ENCODE measurements at places on chromosomes 4 and X. TPM values are rescaled to one million over a fixed set of nuclear protein-coding genes. Genes with fewer than 3 reads are reported as not detected.

The GPRIN3 gene
- 13.6 TPM for total RNA-seq

The RPS6KA3 gene
- 93.0 TPM for total RNA-seq

The FAT1 gene
- total RNA-seq: 48.3 TPM

The MAGEA9B gene
- total RNA-seq: not detected

The CT45A10 gene
- total RNA-seq: not detected

The FAM50A gene
- total RNA-seq: 89.4 TPM

The HTR2C gene
- not detected for total RNA-seq

The MUC7 gene
- not detected for total RNA-seq

The UTP3 gene
- total RNA-seq: 25.1 TPM

The MAGEA2B gene
- total RNA-seq: not detected

The EFHC2 gene
- total RNA-seq: 1.1 TPM

The IL21 gene
- not detected for total RNA-seq

- DNase-seq: no peak
These were observed 29.4 kb upstream of the KLHL2 start for GRCh38 chr4:165177725-165178666.

DNA sequence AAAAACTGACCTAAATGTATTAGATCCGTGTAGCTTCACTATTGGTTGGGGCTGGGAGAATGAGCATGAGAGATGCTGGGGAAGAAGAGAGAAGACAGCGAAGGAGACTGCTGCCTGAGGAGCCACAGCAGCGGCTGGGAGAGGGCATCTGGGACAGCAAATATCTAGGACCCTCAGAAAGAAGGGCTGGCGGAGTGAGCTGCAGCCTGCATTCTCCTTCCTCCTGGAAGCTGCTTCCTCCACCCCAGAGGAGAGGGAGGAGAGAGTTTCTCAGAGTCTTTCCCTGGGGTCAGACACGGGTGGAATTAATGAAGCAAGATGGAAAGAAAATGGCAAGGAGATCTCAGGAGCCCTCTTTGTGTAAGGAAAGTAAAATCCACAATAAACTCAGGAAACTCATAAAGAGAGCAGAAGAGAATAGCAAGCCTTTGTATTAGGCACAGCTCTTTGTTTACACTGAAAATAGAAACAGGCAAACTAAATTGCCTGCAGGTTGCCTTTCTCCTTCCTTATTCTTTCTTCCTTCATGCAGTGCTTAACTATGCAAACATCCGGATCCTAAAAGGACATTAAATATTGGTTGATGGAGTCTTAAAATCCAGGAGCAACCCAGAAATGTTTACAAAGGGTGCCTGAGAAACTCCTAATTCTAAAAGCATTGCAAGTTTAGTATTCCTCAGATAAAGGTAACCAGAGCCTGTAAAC, 130.3 kb upstream of the GALNT7 start:
- no peak for DNase-seq

DNA sequence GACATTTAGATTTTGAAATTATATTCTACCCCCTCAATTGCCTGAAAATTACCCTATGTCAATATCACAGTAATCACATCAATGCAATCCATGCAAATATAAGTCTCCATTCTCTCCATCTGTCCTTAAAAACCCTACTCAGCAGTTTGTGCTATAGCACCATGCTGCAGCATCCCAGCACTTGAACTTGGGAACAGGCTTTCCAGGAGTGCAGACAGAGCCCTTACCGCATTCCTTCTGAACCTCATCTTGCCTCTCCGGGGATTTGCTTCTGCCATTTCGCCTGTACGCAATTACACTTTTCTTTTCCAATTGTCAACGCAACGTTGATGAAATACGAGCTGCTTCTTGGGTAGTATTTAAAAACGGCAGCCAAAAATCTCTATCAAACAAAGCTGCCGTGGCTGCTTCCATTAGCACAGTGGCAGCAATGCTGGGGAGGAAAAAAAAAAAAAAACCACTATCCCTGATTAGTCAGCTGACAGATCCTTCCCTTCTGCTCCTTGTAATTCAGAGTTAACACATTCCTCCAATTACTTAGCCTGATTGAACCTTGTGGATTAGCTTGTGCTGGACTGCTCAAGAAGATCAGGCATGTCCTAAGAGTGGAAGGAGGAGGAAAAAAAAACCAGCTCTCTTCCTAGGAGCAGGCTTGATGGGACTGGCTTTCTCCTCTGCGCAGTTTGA, 65.6 kb downstream of the MCF2 start:
- DNase-seq: no peak

GRCh38 chrX:66675541-66675940, 36.7 kb upstream of the EDA2R start:
- no peak for DNase-seq

DNA sequence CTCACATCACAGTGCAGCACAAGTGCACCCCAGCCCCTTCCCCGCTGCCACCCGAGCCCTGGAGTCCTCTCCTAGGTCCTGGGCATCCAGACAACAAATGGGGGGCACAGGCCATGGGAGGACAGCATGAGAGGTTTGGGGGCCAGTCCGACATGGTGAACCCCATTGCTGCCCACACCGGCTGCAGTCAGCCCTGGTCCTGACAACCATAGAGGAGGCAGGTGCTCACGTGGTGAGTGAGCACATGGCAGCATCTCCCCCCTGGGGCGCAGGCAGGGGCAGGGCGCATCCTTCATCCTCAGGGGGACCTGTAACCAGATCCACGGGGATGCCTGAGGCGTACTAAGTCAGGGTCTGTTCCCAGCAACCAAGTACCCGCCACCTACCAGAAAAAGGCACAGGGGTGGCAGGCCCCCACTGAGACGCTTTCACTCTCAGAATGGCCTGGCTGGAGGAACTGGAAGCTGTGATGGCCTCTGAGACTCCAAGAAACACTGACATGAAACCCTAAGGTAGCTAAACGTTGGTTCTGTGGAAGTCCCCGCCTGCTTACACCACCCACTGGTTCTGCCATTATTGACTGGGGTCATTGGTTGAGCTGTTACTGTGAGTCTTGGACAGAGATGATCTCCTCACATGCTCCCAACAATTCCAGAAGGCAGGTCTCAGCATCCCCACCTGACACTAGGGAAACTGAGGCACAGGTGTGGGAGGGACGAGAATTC, 6.5 kb downstream of the ZFYVE28 start:
- peak; percentile 54 for DNase-seq

DNA sequence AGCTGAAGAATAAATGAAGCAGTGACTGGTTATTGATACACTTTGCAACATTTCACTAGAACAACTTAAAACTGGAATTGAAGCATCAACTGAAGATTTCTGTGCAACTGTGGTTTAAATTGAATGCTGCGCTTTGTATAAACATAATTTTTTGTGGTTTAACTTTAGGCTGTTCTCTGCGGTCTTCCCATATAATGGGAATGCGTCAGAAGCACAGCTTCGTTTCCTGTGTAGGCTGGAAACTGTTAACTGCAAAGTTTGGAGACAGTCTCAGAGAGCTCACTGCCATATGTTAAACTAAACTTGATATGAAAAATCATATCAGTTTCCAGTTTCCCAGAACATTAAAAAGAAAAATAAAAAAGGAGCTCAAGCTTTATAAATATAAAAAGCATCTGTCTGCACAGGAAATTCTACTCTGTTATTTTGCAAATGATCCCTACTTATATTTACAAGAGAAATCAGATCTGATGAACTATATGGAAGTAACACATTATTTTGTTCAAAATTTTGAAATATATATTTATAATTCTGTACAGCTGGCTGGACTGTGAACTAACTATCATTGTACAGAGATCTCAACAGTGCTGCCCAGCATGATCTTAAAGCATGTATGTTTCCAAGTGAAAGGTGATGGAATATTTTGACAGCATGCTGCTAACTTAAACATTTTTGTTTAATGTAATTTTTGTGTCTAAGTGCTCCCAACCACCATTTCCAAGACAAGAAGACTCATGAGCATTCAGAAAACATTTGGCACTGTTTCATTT, 139.9 kb downstream of the NDST3 start:
- no peak for DNase-seq

GRCh38 chrX:53279296-53280237, 1.8 kb downstream of the IQSEC2 start:
- no peak for DNase-seq

DNA sequence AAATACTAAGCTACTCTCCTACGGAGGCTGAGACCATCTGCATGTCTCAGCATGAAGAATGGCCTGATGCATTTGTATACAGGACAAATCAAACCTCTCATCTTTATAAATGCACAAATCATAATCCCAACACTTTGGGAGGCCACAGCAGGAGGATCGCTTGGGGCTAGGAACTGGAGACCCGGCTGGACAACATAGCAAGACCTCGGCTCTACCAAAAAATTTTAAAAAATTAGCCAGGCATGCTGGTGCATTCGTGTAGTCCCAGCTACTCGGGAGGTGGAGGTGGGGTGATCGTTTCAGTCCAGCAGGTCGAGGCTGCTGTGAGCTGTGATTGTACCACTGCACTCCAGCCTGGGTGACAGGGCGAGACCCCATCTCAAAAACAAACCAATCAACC, 262.8 kb downstream of the DHRSX start:
- no peak for DNase-seq

DNA sequence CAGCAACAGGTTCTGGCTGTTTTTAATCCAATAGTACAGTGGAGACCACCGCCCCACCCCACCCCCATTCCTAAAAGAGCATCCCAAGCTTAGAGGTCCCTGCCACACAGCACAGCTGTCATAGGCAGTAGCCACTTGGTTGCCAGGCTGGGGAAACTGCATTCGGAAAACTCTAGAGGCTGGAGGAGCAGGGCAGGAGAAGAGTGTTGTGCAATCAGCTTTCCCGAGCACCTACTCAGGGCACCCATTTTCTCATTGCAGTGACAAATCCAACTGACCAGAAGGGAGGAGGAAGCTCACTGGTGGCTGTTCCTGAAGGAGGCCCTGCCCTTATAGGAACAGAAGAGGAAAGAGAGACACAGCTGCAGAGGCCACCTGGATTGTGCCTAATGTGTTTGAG, 1.1 kb downstream of the CXCL1 start:
- DNase-seq: no peak

- no peak for DNase-seq
These were observed 64.0 kb downstream of the HHIP start for GRCh38 chr4:144709793-144710525.

DNA sequence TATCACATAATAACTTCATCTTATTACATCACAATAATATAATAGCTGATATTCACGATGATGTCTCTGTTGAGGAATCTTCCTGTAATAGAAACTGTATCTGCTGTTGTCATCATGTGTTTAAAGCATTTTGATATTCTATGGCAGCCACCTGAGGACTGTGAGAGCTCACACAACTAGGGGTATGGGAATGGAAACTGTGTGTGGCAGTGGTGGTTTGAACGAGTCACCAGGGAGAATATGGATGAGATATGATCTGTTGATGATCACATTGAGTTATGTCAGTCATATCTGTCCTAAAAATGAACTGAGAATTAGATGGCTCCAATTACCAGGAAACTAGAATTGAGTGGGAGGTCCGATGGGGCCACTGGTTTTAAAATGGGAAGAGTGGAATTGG, 169.6 kb downstream of the MID1IP1 start:
- DNase-seq: no peak

DNA sequence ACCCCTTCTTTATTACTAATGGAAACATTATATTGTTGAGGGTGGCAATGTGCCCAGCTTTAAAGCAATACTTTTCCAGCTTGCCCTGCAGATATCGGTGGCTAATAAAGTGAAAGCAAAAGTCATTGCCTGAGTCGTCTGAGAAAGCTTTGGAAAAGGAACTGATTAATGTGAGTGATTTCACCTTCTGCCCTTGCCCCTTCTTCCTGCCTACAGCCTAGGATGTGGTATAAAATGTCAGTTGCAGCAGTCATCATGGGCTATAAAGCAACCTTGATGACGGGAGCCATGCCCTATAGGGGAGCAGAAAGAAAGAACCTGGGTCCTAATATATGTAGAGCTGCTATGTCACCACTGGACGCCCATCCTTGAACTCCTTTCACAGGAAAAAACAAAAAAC, 132.4 kb upstream of the USP9X start:
- DNase-seq: no peak

- DNase-seq: peak; percentile 53
These were observed 428.9 kb downstream of the EPHA5 start for GRCh38 chr4:65241257-65241997.

DNA sequence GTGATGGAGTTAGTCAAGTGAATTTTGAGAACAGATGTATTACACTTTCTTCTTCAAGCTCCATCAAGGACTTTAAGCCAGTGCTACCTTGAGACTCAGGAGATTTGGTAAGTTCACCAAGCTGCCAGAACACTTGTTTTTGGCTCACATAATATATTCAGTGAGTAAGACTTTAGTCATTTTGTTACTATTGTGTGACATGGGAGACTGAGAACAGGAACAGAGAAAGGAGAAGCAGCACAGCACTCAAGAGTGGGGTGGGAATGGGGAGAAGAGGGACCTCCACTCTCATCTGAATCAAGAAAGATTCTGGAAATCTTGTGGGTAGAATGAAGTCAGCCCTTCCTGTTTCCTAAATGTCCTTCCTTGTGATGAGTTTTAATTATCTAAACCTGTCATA, 87.3 kb upstream of the TET2 start:
- no peak for DNase-seq

DNA sequence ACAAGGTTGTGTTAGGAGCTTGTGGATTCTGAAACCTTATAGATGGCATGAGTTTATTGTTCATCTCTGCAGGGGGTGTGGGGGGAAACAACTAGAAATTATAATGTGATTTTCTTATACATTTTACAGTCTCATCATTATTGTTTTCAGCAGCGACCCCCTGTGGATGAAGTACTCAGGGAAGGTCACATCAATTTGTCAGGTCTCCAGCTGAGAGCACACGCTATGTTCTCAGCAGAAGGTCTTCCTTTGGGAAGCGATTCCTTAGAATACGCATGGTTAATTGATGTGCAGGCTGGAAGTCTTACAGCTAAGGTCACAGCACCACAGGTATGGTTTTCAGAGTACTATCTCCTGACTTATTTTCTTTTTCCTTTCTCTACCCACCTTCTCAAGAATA, 72.2 kb downstream of the BLTP1 start:
- DNase-seq: no peak
